DMS79 (cell line): ENCODE measurements at places on chromosomes 3 and 15.

- no peak for DNase-seq
These were observed 614.8 kb upstream of the BCHE start for GRCh38 chr3:166451997-166452396.

DNA sequence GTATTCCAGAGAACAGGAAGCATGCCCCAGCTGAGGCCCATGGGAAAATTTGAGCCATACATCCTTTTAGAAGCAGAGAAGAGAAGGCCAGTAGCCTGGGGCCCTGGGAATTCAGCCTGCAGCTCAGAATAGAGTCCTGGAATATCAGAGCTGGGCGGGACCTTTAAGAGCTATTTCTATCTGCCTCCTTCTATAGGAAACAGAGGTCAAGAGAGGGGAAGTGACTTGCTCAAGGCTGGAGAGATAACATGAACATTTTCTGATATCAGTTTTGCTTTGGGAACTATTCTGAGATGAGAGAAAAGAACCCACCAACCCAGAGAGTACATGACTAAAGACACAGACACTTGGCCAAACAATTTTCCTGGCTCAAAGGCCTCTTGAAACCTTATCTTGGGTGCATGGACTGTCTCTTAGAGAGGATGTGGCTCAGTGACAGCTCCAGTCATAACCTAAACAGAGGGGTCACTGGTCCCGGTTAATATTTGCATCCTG, 26.0 kb downstream of the MASP1 start:
- DNase-seq: no peak

DNA sequence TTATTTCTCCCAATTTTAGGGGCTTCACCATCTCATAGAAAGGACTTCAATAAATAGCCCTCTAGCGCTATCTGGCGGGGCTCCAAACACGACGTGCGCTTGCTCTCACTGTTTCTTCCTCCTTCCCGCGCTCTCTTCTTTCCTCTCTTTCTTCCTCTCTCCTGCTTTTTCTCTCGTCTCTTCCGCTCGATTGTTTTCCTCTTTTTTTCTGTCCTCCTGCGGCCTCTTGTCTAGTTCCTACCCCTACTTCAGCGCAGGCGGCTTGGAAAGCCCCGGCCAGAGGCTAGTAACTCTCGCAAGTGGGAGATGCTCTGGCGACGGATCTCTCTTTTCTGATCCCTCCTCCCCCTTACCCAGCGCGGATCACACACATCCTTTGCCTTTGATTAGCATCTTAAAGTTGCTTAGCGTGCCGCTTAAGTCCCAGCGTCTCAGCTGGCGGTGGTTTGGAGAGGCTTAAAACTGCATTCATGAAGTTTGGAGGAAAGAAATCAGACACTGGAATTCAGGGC, 6.2 kb upstream of the MEIS2 start:
- DNase-seq: no peak

DNA sequence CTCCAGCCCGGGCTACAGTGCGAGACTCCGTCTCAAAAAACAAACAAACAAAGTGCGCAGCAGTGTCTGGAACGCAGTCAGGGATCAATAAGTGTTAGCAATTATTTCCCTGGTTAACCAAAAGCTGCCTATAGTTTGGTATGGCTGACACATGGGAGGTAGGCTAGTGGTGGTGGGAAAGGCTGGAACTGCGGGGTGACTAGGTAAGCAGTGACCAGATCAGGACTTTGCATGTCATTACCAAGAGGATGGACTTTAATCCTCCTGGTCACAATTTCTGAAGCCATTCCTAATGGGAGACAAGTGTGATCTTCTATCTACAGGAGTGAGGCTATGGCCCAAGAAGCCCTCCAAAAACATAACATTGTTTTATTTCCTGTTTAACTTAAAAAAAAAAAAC, 47.8 kb downstream of the SLC30A4 start:
- no peak for DNase-seq

- no peak for DNase-seq
These were observed 33.0 kb upstream of the TEX264 start for GRCh38 chr3:51637941-51638471.

DNA sequence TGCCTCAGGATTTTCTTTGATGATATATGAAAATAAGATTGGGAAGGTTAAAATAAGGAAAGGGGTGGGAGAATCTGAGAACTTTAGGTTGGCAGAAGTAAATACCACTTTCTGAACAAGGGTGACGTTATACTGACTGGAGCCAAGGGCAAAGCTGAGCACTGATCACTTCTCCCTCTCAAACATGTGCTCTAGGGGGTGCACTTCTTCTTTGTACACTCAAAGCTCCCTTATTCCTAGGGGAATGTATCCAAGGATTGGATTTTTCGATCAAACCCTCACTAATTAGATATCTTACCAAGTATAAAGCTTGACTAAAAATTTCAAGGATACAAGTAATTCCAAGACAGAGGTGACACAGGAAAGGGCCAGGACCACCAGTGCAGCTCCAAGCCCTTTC, 243.9 kb upstream of the UMPS start:
- DNase-seq: no peak

- no peak for DNase-seq
These were observed 1.4 kb downstream of the SETD5 start for GRCh38 chr3:9398700-9399336.

DNA sequence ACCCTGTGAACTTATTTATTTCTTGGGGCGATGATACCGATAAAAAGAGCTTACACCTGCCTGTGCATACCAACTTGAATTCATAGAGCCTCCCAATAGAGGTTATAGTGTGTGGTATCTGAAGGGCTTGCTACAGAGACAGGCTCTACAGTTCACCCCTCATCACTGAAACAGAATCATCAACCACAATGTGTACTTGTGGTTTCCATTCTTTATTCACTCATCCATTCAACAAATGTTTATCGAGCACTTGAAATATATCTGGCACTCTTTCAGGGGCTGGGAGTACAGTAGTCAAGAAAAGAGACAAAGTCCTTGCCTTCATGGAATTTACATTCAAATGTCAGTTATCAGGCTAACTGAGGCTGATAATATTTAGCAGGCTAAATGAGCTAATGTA, 134.4 kb upstream of the SKOR1 start:
- DNase-seq: peak; percentile 88

DNA sequence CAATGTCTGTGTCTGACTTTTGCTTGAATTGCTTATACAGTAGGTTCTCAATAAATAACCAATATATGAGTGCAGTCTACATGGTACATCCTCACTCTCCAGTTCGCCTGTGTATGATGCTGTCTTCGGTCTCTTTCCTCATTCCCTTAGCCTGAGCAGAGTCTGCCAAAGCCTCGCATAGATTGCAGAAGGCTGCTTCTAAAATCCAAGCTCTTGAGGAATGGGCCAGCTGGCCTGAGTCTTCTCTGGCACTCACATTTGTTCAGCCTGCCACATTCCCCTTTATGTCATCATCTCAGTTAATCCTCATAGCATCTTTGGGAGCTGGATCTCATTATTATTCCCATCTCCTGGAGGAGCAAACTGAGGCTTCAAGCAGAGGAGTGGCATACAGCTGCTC, 27.2 kb upstream of the ADAMTS7 start:
- DNase-seq: no peak

- DNase-seq: no peak
These were observed 9.3 kb upstream of the MELTF start for GRCh38 chr3:197038679-197039462.

DNA sequence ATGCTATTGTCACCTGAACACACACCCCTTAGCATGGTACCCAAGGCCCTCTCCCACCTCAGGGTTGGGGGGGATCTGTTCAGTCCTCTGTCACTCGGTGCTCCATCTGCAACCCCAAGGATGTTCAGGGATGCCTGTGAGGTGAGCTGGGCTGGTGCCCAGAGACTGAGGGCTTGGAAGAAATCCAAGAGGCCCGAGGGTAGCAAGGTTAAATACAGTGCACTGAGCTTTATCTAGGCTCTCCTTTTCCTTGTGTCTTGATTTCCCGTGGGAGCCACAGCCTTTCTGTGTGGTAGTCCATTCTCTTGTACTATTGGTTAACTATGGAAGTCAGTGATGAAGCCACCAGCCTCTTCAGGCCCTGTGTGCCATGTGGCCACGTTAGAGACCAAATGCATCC, 18.7 kb upstream of the WNT5A start:
- no peak for DNase-seq

GRCh38 chr3:5105050-5105449, 17.0 kb upstream of the ARL8B start:
- no peak for DNase-seq

- no peak for DNase-seq
These were observed 65.3 kb upstream of the FLNB start for GRCh38 chr3:57942872-57943283.

GRCh38 chr3:191499307-191500080, 38.5 kb downstream of the PYDC2 start:
- DNase-seq: peak; percentile 43

DNA sequence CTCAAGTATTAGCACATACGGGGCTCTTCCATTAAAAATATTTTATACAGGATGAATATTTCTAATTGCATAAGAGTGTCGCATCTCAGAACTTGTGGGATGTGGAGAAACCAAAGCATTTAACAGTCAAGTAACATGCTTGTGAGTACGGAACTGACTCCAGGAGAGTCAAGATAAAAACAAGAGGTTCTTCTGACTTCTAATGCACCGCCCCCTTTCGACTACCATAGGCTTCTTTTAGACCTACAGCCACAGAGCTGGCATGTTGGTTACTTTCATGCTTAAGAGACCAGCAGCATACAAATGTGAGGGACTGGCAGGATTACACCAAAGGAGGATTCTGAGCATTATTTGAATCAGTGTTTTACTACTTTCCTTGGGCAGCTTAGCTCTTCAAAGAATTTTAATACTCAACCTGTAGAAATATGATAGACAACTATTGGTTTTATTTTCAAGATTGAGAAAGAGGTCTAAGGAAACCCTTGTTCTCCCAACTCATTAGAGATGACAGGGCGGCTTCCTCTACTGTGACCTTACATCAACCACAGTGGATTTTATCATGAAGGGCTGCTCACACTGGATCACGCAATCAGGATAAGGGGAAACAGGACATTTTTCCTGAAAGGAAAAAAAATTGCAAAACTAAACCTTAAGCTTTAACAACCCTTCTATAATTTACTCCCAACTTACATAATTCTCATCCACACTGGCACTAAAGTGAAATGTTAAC, 14.0 kb downstream of the ETV5 start:
- DNase-seq: no peak

DNA sequence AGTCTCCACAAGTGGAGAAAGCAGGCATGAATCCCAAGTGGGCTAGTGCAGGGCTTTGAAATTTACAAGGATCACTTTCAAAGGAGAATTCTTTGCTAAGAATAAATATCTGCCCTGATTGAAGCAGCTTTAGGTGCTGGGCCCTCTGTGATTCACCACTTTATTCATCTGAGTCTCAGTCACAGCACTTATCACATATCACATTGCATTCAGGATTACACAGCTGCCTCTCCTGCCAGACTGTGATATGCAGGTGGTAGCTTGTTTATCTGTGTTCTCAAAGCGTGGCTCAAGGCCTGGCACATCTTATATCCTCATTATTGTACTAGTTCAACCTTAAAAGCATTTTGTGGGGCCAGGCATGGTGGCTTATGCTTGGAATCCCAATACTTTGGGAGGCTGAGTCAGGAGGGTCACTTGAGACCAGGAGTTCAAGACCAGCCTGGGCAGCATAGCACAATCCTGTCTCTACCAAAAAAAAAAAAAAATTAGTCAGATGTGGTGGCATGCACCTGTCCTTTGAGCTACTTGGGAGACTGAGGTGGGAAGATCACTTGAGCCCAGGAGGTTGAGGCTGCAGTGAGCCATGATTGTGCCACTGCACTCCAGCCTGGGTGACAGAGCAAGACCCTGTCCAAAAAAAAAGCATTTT, 156.9 kb upstream of the EIF1B start:
- no peak for DNase-seq

- no peak for DNase-seq
These were observed 201.8 kb downstream of the CACNA2D3 start for GRCh38 chr3:54324103-54324502.

DNA sequence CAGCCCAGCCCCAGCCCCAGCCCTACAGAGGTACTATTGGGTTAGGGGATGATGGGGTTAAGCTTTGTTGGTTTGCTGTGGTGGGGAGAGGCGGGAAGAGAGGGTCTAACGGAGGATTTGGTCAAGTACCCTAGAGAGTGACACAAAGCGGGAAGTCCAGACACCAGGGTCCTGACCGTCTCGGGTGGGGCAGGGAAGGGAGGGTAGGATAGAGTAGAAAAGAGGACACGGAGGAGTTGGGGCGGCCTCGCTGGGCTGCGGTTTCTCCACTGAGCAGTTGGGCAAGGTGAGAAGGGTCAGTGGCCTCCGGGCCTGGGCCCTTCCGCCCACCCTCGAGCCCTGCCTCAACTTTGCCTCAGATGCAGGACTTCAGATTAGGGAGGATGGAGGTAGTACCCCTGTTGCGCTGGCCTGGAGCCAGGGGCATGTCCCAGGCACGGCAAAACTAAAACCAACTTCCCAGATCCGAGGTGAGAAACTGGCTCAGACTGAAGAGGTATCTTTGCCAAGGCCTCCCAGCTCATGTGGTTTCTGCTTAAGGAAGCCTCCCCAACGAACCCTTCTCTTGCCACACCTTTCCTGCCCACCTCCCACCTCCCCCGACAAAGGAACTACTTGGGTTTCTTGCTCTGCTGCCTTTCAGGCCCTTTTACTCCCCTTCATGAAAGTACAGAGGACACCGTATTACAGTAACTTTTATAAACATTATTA, 551 bp downstream of the PML start:
- DNase-seq: no peak

DNA sequence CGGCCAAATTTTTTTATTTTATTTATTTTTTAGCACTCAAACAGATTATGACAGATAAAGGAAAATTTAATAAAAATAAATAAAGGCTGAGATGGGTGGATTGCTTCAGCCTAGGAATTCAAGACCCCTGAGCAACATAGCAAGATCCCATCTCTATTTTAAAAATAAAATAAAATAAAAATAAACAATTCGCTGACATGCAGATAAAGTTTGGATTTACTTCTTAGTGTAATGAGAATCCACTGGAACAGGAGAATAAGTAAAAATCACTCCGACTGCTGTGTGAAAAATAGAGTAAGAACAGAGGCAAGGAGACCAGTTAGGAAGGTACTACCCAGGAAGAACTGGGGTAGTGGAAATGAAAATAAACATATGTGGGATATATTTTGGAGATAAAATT, 5.6 kb downstream of the PIK3CB start:
- no peak for DNase-seq

DNA sequence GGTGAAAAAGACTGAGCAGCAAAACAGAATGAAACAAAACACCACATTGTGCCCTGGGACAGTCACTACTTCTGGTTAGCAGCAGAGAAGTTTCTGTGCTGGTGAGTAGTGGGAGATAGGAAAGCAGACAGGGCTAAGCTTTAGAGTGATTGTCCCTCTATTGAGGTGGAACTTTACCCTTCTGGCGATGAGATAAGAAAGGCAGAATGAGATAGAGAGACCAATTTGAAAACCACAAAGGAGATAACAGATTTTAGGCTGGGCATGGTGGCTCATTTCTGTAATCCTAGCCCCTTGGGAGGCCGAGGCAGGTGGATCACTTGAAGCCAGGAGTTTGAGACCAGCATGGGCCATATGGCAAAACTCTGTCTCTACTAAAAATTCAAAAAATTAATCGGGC, 208.5 kb downstream of the TBL1XR1 start:
- no peak for DNase-seq

- no peak for DNase-seq
These were observed 431.4 kb downstream of the PDCD6IP start for GRCh38 chr3:34229876-34230275.

GRCh38 chr15:37045859-37046740, 54.2 kb downstream of the MEIS2 start:
- peak; percentile 46 for DNase-seq

- no peak for DNase-seq
These were observed 41.9 kb downstream of the ATP8B4 start for GRCh38 chr15:50077176-50077575.

GRCh38 chr3:197224034-197224444, 74.4 kb downstream of the DLG1 start:
- peak; percentile 38 for DNase-seq
